ENCODE measurements at places on chromosomes 11 and 22.
A peak's percentile ranks its signal among the peaks of the same experiment; 100 is the strongest.

DNA sequence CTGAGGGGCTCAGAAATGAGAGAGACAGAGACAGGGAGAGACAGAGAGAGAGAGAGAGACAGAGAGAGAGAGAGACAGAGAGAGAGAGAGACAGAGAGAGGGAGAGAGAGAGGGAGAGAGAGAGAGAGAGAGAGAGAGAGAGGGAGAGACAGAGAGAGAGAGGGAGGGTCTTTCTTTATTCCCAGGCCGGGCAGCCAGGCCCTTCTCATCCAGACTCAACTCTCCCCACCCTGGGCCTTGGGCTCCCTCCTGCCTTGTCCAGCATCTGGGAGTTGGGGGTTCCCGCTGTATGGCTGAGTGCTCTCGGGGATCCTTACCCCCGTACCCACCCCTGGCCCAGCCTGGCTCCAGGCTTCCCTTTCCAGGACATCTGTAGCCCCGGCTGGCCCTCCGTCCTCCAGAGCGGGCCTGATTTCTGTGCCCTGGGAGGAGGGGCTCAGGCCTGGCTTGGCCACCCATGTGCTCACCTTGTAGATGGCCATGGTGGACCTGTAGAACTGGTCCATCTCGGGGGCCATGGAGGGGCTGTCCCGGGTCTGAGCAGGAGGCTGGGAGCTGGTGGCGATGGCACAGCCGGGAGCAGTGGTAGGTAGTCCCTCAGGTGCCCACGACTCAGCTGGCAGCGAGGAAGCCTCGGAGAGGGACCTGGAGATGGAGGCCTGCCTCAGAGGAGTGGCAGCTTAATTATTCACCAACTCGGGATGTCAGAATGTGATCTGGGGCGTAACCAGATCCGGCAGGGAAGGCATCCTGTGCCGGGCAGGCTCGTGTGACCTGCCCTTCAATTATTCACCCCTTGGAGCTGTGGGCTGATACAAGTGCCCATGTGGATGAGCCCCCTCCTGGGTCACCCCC lies at the start of gene BAIAP2L2:
Gene BAIAP2L2 (minus strand): TSS at position 677 of the 855 bp plus-strand sequence. CDS start 159 bp downstream, at position 518.
- no peak for DNase-seq

- no peak for DNase-seq
Observed at GRCh38 chr11:128806506-128807261, 60.4 kb downstream of the KCNJ1 start.

DNA sequence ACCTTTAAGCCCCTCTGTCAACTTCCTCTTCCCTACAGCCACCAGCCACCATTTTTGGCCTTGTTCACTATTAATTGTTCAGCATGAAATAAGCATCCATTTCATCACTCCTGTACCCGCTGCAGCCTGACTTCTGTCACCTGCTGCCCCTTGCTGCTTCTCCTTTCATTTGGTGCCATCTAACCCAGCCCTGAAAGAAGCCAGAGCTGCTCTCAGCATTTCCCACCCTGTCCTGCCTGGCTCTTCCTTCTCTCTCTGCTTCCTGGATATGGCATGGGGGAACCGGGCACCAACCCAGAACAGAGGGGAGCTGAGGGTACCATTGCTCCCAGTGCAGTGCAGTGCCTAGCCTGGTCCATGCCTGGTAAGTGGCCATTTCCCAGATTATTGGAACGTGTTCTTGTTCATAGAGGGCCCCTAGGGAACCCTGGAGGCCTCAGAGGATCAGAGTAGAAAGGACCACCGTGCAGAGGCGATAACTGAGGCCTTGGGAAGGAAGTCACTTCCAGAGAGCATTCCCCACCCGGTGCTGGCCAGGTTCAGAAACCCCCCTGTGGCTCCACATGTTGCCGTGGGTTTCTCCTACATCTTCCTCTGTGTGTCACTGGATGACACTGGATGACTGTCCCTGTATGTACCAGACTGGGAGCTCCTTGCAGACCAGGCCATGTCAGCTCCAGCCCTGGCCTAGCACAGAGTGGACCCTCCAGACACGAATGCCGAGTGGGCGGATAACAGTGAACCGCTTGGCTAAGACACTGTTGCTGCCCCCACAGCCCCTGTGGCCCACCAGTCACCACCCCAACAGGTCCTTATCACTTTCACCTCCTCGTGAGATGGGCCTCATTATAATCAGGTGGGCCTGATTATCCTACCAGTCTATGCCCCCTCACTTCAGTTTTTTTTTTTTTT lies 4.7 kb downstream of the YDJC start:
- peak; percentile 65 for DNase-seq

DNA sequence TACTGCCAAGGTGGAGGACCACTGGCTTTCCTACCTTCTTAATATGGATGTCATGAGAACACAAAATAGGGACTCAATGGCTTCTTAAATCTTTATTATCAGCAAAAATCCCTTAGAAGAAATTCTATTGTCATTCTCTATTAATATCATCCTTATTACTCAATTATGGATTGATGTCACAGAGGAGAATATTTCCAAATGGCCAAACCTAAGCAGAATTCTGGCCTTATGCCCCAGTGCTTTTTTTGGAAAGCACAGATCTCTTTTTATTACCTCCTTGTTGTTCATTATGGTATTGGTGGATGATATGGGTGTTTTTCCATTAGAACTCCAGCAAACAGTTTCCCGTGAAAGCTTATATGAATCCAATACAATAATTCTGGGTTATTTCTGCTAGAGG lies 9.9 kb downstream of the CRTAM start:
- DNase-seq, result no peak

GRCh38 chr11:13315517-13316432 lies 38.2 kb downstream of the BMAL1 start:
- DNase-seq, result peak; percentile 4

- DNase-seq, result no peak
Observed at GRCh38 chr22:41873391-41873790, 40.5 kb downstream of the SREBF2 start.

DNA sequence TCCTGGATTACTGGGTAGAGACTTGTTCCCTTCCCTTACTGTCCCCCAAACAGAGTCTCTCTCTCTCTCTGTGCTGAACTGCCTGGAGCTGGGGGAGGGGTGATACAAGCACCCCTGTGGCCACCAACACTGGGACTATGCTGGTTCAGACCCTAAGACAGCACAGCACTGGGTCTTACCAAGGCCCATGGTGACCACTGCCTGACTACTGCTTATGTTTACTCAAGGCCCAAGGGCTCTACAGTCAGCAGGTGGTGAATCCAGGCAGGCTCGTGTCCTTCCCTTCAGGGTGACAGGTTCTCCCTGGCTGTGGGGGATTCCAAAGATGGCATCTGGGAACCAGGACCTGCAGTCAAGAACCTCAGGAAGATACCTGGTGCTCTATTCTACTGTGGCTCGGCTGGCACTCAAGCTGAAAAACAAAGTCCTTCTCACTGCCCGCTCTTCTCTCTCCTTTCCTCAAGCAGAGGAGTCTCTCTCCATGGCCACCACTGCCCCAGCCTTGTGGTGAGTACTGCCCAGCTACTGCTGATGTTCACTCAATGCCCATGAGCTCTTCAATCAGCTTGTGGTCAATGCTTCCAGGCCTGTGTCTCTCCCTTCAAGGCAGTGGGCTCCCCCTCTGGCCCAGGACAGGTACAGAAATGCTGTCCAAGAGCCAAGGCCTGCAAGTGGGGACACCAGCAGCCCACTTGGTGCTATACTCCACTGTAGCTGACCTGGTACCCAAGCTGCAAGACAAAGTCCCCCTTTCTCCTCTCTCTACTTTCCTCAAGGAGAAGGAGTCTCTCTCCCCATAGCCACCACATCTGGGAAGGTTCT lies 41.8 kb upstream of the SHANK2 start:
- no peak for DNase-seq

- DNase-seq, result no peak
Observed at GRCh38 chr11:122337704-122338103, 221.7 kb upstream of the BLID start.

DNA sequence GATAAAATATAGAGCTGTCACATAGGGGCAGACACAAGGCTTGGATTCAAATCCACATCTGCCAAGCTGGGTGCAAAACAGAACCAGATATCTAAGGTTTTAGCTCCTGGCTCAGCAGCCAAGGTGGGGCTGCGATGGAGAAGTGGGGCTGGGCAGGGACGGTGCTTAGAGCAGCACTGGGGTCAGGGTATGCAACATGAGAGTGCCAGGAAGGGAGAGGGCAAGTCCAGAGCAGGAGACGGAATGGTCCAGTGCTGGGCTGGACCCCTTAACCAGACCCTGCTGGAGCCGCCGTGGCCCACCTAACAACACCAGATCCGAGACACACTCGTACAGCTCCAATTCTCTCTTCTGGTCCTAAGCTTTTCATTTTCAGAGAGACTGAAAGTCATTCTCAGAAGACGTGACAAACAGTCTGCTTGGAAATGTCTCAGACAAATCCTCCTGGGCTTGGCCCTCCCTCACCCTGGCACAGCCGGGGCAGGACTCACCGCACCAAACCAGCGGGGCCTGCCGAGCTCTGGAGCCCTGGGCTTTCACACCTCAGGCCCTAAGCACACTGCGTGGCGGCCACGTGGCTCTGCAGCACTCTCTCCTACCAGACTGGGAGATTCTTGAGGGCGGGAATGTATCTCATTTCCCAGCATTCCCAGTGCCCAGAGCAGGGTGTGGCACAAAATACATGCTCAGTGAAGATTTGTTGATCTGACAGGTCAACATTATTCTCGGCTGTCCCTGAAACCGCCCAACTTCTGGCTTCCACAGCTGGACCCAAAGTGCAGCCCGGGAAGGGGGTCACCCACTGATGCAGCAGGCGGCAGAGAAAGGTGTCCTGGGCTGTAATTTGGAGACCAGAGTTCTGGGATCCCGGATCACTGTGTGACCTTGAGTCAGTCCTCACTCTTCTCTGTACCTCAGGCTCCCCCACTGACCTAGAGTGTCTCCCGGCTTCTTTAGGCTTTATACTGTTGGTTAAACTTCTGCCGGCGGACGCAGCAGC lies 11.6 kb downstream of the LRRC32 start:
- DNase-seq, result no peak

DNA sequence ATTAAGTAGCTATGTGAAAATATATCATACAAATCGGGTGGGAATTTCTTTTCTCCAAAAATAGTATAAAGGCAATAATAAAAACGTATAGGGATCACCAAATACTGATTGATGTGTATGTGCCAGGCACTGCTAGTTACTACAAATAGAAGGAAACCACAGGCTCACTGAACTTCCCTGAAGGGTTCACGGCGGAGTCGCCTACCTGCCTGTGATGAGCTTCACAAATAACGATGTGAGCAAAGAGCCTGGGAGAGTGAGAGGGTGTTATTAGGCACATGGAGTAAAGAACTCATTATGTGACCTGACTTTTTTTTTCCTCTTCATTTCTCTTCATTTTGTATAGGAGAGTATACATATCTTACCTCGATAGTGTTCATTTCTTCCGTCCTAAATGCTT lies 36.0 kb upstream of the L3MBTL2 start:
- no peak for DNase-seq

- no peak for DNase-seq
Observed at GRCh38 chr11:14015711-14016110, 53.2 kb downstream of the SPON1 start.

GRCh38 chr22:19843107-19843856 lies 11.4 kb downstream of the GNB1L start:
- DNase-seq, result no peak

DNA sequence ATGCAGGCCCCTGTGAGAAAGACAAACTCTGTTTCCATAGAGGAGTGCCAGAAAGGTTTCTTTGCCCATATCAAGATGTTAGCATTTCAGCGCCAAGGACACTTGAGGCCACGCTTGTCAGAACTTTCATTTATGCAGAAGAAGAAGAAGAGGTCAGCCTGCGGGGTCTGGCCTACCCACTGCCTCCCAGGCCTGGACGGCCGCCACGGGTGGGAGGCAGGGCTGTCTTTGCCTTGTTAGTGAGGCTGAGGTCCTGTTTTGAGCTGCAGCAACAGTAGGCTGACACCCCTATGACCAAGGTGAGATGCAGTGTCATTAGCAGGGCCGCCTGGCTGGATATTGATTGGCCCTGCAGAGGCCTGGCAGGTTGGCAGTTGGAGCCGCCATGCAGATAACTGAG lies 183.9 kb downstream of the GRIK4 start:
- no peak for DNase-seq

DNA sequence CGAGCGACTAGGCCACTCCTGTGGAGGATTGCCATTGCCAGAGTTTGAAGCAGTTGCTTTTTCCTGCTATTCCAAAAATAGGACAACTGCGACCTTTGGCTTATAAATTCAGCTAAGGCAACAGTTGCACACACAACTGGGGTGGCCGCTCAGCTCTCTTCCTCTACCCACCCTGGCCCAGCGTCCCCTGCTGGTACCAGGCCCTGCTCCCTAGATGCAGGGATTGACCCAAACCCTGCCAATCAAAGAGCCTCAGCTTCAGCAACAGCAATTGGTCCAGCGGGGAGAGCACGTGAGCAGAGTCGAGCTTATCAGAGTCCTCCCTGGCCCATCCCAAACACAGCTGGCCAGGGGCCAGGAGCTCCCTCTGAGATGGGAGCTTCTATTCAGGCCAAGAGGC lies 22.0 kb upstream of the CABP2 start:
- DNase-seq, result no peak
